Activated CD4-positive, alpha-beta memory T cell treated with anti-CD3 and anti-CD28 coated beads, Interleukin-2, amount 10 ng/mL, durations not matched to agents 7 days and 5 days (primary cell): ENCODE measurements at places on chromosomes 13 and 19. TPM values are rescaled to one million over a fixed set of nuclear protein-coding genes. Genes with fewer than 3 reads are reported as not detected.

DNA sequence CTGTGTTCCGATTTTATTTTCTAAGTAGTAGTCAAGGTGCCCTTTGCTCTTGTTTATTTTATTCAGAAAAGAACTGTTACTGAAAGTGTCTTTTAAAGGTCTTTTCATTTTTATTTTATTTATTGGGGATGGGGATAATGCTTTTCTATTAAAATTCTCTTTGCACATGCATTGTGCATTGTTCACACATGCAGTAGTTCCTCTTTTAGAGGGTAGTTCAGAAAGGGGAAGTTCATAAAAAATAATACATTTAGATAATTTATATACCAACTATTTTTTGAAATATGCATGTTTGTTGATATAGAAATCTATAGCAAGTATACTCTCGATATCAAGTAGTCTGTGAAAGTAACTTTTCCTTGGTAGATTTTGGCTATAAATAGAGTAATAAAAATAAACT, 3.5 kb downstream of the GPC5 start:
- H3K36me3 ChIP-seq = no peaks in the 10 kb centered on the region
- H3K27me3 ChIP-seq = peaks cover 54% of the 10 kb centered on the region
- H3K4me1 ChIP-seq = peaks cover 10% of the 10 kb centered on the region
- H3K4me3 ChIP-seq = no peak overlapping the region
- no peak overlapping the region for H3K27ac ChIP-seq

DNA sequence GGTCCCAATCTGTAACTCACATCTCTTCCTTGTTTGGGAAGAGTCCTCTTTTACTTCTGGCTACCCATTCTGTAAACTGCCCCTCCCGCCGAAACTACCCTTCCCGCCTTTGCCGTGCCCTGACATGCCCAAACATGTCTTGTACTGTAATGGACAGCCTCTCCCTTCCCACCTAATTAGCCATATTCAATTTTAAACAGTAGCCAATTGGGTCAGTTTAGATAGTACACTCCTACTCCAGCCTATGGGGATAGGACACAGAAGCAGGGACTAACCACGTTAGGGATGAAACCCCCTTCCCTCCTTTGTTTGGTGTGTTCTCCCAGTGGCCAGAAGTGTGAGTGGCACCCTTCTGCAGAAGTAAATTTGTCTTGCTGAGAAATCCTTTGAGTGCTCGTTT, 34.2 kb downstream of the SACS start:
- H3K27me3 ChIP-seq = peaks cover 11% of the 10 kb centered on the region
- no peak overlapping the region for H3K4me3 ChIP-seq
- no peak for DNase-seq
- no peak overlapping the region for H3K27ac ChIP-seq
- H3K4me1 ChIP-seq = no peaks in the 10 kb centered on the region
- H3K36me3 ChIP-seq = no peaks in the 10 kb centered on the region

GRCh38 chr13:98918771-98919170, 59.1 kb downstream of the DOCK9 start:
- peaks cover 71% of the 10 kb centered on the region for H3K36me3 ChIP-seq
- peaks cover 33% of the 10 kb centered on the region for H3K4me1 ChIP-seq
- no peak overlapping the region for H3K4me3 ChIP-seq
- H3K27ac ChIP-seq = peak overlapping the region; percentile 70

DNA sequence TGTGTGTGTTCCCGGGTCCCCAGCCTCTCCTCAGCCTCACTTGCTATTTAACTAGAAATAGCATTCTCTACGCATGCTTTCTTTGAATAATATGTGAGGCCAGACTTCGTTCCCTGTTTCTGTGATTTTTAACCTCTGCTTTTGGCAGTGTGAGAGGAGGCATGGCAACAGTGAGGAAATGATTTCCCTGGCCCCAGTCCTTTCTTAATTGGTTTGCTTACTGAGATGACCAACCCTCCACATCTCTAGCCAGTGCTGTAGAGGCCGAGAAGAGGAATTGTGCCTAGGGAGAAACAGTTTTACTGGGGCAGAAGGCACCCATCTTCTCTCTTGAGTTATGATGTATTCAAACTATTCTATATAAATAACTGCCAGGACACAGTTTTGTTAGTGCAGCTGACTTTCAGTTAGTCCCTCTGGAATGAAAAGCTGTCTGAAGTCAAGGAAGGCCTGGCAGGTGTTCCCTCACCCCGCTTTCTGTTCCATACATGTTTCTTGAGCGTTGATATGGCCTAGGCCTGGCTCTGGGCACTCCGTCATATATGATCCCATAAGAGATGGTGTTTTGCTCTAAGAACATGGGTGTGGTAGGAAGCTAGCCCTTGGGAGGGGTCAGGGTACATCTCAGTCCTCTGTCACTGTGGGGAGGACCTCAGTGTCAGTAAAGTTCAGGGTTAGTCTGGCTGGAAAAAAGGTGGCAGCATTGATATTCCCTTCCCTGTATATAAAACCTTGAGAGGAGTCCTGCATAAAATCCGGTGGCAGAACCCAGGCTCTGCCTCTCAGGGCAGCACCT, 73.7 kb upstream of the NPAS1 start:
- no peaks in the 10 kb centered on the region for H3K27me3 ChIP-seq
- peaks cover 44% of the 10 kb centered on the region for H3K36me3 ChIP-seq
- H3K4me1 ChIP-seq = peaks cover 37% of the 10 kb centered on the region
- H3K4me3 ChIP-seq = no peak overlapping the region
- no peak overlapping the region for H3K27ac ChIP-seq
- DNase-seq = no peak

DNA sequence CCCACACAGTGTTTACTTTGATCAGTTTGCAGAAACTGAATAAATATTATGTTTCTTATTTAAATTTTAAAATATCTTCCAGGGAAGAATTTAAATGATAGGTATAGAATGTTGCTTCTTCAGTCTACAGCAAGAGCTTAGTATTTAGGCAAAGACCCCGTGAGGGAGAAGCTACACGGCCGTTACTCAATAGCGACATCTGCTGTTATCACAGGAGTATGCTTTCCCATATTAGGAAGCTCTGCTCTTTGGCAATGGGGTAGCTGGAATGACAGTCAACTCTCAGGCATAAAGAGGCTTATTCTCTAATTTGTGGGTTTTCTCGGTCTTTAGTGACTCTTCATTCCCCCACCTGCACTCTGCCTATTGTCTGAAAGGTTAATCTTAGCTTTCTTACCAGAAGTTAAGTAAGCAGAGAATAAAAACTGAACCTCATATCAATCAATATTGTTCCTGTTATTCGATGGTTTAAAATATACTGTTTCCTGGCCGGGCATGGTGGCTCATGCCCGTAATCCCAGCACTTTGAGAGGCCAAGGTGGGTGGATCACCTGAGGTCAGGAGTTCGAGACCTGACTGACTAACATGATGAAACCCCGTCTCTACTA, 13.2 kb upstream of the LHFPL6 start:
- H3K4me1 ChIP-seq = no peaks in the 10 kb centered on the region
- H3K27me3 ChIP-seq = peaks cover 12% of the 10 kb centered on the region
- no peak overlapping the region for H3K27ac ChIP-seq
- no peaks in the 10 kb centered on the region for H3K36me3 ChIP-seq

- no peak overlapping the region for H3K27ac ChIP-seq
- DNase-seq = no peak
- H3K4me1 ChIP-seq = no peaks in the 10 kb centered on the region
Observed at GRCh38 chr13:106873810-106874209, 305.9 kb upstream of the ARGLU1 start.

- H3K27me3 ChIP-seq = no peaks in the 10 kb centered on the region
- H3K27ac ChIP-seq = no peak overlapping the region
- H3K36me3 ChIP-seq = no peaks in the 10 kb centered on the region
- no peaks in the 10 kb centered on the region for H3K4me1 ChIP-seq
- H3K4me3 ChIP-seq = no peak overlapping the region
Observed at GRCh38 chr19:55778331-55778730, 9.4 kb downstream of the RFPL4AL1 start.

- no peak overlapping the region for H3K4me3 ChIP-seq
- H3K36me3 ChIP-seq = peaks cover 2% of the 10 kb centered on the region
- peak overlapping the region; percentile 3 for H3K27ac ChIP-seq
- H3K4me1 ChIP-seq = peaks cover 20% of the 10 kb centered on the region
- no peaks in the 10 kb centered on the region for H3K27me3 ChIP-seq
Observed at GRCh38 chr13:29817604-29818378, 32.6 kb downstream of the UBL3 start.

Gene GPR4
- not detected for total RNA-seq

Gene S1PR5
- 0.68 TPM for total RNA-seq
